ENCODE measurements at places on chromosomes 1 and 21.

DNA sequence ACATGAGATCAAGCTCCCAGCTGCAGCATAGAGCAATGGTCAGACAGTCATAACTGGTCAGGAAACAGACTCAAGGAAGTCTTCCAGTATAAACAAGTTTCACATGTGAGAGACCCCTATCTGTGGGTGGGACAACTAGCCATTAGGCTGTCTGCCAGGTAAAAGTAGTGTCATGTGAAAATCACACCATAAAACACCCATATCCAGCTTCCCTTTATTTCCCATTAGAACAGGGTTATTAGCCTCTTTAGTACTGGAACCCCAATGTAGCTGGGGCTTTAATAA is 426.7 kb downstream of the KCNT2 start:
- no peak for DNase-seq

- no peak for DNase-seq
Observed at GRCh38 chr1:46274225-46275029, 26.9 kb downstream of the RAD54L start.

DNA sequence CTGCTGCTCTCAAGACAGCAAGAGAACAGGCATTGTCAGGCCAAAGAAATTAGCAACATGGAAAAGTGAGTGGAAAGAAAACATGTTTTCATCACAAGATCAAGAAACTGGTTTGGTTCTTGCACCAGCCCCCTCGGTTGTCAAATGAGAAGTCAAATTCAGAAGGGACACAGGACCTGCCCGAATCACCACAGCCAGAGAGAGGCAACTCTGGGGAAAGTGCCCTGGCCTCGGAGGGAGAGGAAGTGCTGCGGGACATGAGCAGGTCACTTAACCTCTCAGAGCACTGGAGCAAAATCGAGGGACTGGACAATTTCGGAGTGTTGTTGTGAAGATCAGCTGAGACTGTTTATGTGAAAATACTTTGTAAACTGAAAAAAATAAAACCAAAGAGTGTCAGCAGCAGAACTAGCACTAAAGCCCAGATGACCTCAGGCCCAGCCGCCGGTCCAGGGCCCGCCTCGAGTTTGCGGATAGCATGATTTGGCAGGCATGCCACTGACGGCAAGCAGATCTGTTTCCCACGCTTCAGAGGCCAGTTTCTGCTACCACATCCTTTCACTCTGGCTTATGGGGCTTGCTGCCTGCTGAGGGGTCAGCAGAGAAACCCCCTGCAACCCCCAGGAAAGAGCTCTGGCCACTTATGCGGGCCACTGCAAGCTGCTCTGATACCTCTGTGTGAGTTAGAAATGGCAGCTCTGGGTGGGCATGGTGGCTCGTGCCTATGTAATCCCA is 32.1 kb downstream of the CD247 start:
- no peak for DNase-seq

- DNase-seq, result no peak
Observed at GRCh38 chr1:7614576-7615074, 156.5 kb upstream of the VAMP3 start.

DNA sequence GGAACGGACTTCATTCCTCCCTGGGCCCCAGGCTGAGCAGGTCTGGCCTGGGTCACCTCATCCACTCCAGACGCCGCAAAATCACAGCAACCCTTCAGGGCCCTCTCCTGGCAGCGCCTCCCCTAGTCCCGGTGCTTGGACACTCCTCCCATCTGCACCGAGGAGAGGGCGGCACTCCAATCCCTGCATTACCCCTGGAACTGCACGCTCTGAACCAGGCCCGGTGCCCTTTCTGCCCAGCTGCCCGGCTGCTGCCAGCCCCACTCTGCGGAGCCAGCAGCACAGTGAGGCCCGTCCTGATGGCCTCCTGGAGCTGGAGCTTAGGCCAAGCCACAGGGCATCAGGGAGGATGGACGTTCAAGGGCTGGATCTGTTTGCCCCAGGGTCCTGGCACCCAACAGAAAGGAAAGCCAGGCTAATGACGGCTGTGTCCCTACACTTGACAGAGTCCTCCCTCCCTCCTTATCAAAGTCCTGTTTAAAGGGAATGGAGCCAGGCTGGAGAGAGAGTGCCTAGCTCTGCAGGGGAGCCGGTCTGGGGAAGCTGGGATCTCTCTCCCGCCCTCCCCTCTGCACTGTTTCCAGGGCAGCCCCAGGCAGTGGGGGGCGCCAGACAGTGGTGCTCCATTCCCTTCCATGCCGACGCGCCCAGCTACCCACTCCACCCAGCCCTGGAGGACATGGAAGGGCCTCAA is 12.7 kb downstream of the COL6A2 start:
- no peak for DNase-seq

GRCh38 chr1:110286564-110286963 is 52.6 kb upstream of the RBM15 start:
- no peak for DNase-seq
